Spinal cord (tissue), 10 donors: ENCODE measurements at places on chromosomes 16 and 17. TPM values are rescaled to one million over a fixed set of nuclear protein-coding genes. Genes with fewer than 3 reads are reported as not detected.

The EVPLL gene
- 2.5 TPM for polyA plus RNA-seq

The WFIKKN2 gene
- 16.9 TPM for polyA plus RNA-seq

The PHOSPHO1 gene
- polyA plus RNA-seq, result 3.5 TPM

The ADAP2 gene
- polyA plus RNA-seq, result 8.2 TPM

The CLEC18B gene
- polyA plus RNA-seq, result 6.9 TPM

The P2RX1 gene
- polyA plus RNA-seq, result 0.17 TPM

The SLC12A3 gene
- 0.22 TPM for polyA plus RNA-seq

The CD300LF gene
- 0.53 TPM for polyA plus RNA-seq

The OTOA gene
- 0.53 TPM for polyA plus RNA-seq

The ATP2C2 gene
- 3.1 TPM for polyA plus RNA-seq

The C16orf74 gene
- polyA plus RNA-seq, result 4.8 TPM

The KRTAP2-2 gene
- polyA plus RNA-seq, result not detected

The NDRG4 gene
- 593 TPM for polyA plus RNA-seq

The CCDC200 gene
- 4.4 TPM for polyA plus RNA-seq

The TEKT3 gene
- polyA plus RNA-seq, result 3.6 TPM

The KLHL10 gene
- polyA plus RNA-seq, result 0.63 TPM

The LIG3 gene
- 35.0 TPM for polyA plus RNA-seq

The WIPF2 gene
- polyA plus RNA-seq, result 49.2 TPM

The KRT14 gene
- polyA plus RNA-seq, result 0.82 TPM

The RPL19 gene
- 1,292 TPM for polyA plus RNA-seq

The CALB2 gene
- 39.1 TPM for polyA plus RNA-seq

The ITGB3 gene
- 2.6 TPM for polyA plus RNA-seq

The BAIAP3 gene
- 56.4 TPM for polyA plus RNA-seq

The DEXI gene
- 48.3 TPM for polyA plus RNA-seq

The KRT10 gene
- polyA plus RNA-seq, result 62.6 TPM

The PRAC2 gene
- polyA plus RNA-seq, result not detected

The SDR42E2 gene
- polyA plus RNA-seq, result 1.3 TPM

The KCTD11 gene
- 13.5 TPM for polyA plus RNA-seq

The DLX3 gene
- 0.39 TPM for polyA plus RNA-seq
